ENCODE measurements at places on chromosomes 6 and 20. TPM values are rescaled to one million over a fixed set of nuclear protein-coding genes. Genes with fewer than 3 reads are reported as not detected.

Gene SLC2A4RG
- total RNA-seq = 11.4 TPM

DNA sequence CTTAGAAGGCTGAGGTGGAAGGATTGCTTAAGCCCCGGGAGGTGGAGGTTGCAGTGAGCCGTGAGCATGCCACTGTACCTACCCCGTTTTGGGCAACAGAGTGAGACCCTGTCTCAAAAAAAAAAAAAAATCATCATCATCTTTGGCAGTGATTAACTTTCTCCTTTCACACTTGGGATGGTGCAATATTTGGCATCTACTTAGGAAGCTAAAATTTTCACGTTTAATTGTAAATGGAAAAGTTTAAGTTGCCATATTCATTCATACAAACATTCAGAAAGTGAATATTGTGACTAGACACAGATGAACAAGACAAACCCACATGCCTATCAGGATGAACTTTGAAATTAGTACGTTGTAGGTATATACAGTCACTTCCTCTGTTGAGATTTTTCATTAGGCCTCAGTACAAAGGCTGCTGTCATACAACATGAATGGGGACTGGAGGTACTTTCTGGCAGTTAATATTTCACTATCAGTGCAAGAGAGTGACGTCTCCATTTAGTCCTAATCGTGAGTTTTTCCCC lies 10.3 kb downstream of the TOP1 start:
- DNase-seq = peak; percentile 30

- DNase-seq = no peak
Measured at GRCh38 chr6:108748055-108748454, 100.2 kb upstream of the ARMC2 start.

GRCh38 chr6:127222418-127222817 lies 44.2 kb upstream of the RNF146 start:
- no peak for DNase-seq

Gene MATN4
- 0.42 TPM for total RNA-seq

DNA sequence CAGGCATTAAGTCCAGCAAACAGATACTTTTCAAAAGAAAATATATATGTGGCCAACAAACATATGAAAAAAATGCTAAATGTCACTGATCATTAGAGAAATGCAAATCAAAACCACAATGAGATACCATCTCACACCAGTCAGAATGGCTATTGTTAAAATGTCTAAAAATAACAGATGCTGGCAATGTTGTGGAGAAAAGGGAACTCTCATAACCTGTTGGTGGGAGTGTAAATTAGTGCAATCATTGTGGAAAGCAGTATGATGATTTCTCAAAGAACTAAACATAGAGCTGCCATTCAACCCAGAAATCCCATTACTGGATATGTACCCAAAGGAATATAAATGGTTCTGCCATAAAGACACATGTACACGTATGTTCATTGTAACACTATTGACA lies 20.6 kb downstream of the KCNQ5 start:
- DNase-seq = no peak

DNA sequence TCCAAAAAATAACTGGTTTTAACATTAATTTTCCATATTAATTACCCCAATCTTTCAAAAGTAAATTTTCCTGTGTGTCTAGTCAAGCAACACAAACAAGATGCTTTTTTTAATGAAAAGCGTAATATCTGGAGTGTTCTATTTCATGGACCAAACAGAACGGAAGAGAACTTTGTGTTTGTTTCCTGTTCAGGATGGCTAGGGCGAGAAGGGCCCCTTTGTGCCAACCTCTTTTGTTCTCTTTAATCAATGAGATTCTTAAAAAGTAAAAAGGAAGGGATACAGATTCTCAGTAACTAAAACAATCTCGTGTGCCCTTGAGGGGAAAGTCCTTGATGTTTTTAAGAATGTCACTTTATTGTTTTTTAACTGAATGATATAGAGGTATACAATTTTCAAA lies 55.7 kb downstream of the GNAS start:
- DNase-seq = no peak

GRCh38 chr20:8330319-8330784 lies 198.3 kb downstream of the PLCB1 start:
- no peak for DNase-seq

GRCh38 chr6:136576821-136577220 lies 26.6 kb upstream of the MAP7 start:
- no peak for DNase-seq

DNA sequence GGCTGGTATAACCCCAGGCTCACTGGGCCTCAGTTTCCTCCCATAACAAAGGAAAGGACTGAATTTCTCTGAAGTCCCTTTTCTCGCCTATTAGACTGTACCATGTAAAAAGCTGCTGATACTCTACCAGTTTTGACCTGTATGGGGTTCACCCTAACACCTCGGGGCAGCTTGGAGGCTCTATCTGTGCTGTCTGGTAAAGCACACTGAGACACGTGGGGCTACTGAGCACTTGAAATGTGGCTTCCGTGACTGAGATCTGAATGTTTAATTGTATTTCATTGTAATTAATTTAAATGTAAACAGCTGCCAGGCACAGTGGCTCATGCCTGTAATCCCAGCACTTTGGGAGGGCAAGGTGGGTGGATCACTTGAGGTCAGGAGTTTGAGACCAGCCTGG lies 24.0 kb downstream of the BMP7 start:
- no peak for DNase-seq

GRCh38 chr6:6592826-6593475 lies 4.4 kb downstream of the LY86 start:
- DNase-seq = no peak

Measured in SK-MEL-5 (cell line).